ENCODE measurements at places on chromosomes 5 and 9.

DNA sequence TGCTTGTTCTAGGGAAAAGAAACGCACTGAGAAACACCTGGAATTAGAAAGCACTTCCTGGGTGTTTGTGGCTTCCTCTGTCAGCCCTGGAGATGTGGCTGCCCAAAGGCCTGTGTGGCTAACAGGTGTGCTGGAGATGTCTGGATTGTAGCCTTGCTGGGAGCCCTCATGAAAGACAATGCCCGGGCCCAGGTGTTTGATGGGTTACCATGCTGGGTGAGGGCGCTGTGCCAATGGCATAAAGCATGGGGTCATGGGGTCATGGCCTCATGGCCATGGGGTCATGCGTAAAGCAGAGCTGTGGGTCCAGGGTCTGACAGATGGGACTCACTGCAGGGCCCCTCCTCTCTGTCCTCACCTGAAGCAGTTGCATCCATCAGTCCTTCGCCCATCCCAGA is 21.6 kb downstream of the ANKRD33B start:
- no peak for DNase-seq

DNA sequence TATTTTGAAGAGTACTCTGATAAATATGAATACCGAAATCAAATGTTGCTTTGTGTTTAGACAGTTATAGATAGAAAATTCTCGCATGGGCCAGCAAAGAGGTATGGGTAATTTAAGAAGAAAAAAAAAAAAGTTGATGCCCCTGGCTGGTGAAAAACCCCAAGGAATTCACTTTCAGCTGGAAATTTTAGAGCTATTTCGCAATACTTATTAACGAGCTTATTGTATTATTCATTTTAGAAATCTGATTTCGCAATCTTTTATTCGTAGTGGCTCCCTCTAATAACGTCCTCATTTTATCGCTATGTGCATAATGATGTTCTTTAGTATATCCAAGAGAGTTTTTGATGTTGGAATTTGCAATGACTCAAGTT is 18.5 kb upstream of the FER start:
- no peak for DNase-seq

- no peak for DNase-seq
These were observed 103.0 kb upstream of the ERCC6L2 start for GRCh38 chr9:95772320-95773052.

GRCh38 chr9:124222918-124223720 is 34.6 kb upstream of the NEK6 start:
- DNase-seq: no peak

DNA sequence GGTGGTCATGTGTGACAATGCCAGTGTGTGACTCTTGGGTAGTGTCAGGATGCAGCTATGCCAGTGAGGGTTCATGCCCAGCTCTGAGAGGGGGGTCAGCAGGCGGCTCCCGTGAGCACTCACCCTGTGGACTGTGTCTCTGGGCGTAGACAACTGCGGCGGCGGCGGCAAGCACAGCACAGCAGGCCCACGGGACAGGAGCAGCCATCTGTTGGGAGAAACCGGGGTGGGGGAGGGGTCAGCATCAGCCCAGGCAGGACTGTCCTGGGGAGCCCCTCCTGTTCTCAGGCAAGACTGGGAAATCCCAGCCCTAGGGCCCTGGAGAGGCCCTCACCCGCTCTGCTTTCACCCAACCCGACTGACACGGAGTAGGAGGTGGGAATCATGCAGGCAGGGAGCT is 20.8 kb downstream of the CNTFR start:
- no peak for DNase-seq

DNA sequence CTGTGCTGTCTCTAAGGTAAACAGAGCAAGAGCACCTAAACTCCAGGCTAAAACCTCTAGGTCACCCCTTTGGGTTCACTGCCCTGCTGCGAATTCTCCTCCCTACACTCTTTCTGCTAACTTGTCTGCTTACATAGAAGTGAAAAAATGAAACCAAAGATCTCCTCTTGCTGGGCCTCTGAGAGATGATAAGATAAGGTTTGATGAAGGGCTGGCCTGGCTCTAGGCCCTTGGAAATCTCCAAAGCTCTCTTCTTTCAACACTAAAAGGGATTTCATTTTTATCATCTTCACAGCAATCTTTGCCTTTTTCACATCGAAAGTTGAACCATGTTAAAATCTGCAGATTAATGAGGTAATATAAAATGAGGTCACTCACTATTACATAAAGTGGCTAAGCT is 450.8 kb upstream of the TLE4 start:
- no peak for DNase-seq

GRCh38 chr9:7300484-7300883 is 499.1 kb downstream of the DMAC1 start:
- no peak for DNase-seq

GRCh38 chr9:132757016-132757415 is 86.8 kb downstream of the GTF3C4 start:
- no peak for DNase-seq
